ENCODE measurements at places on chromosomes 7 and 10.

GRCh38 chr10:100081075-100082001, at the start of gene CPN1:
Gene CPN1 (minus strand): TSS chr10:100081869. CDS start chr10:100081625, 244 bp downstream.
- DNase-seq = no peak

- peak; percentile 81 for DNase-seq
Observed at GRCh38 chr10:132518572-132519381, 18.8 kb upstream of the INPP5A start.

- no peak for DNase-seq
Observed at GRCh38 chr10:21742740-21743412, 208.8 kb downstream of the MLLT10 start.

- no peak for DNase-seq
Observed at GRCh38 chr10:120369856-120370276, 87.2 kb upstream of the PLPP4 start.

GRCh38 chr7:157918326-157919080, 581.7 kb downstream of the DNAJB6 start:
- no peak for DNase-seq

Measured in cerebellar cortex (tissue), 1 donor.